ENCODE measurements at places on chromosomes 6 and 20. TPM values are rescaled to one million over a fixed set of nuclear protein-coding genes. Genes with fewer than 3 reads are reported as not detected.

Gene PKIB
- total RNA-seq = 6.0 TPM

Gene CLPSL2
- not detected for total RNA-seq

Gene WFDC10B
- total RNA-seq = not detected

DNA sequence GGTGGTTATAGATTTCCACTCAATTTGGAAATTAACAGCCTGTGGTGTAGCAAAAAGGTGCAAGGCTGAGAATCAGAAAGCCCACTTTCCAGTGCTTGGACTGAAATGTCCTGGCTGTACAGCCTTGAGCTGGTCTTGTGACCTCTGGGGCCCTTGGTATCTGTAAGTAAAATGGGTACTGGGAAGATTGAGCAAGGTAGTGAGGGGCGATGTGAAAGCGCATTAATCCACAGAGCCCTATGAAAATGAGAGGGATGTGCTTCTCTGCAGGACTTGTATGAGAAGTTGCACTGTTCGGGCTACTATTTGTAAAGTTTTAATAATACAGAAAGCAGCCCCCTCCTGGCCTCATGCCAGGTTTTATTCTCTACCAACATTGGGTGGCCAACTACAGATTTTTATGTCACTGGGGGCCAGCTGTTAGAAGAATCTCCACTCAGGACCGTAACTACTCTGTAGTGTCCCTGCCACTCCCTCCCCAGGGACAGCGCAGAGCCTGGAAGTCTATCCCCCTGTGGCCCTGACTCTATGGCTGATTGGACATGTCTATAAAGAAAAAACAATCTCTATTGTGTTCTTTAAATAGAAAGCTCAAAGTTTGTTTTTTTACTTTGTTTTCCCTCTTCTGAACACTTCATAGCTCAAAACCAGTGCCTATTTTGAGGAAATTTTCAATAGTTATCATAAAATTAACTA lies 254.7 kb upstream of the TAB2 start:
- no peak for DNase-seq

DNA sequence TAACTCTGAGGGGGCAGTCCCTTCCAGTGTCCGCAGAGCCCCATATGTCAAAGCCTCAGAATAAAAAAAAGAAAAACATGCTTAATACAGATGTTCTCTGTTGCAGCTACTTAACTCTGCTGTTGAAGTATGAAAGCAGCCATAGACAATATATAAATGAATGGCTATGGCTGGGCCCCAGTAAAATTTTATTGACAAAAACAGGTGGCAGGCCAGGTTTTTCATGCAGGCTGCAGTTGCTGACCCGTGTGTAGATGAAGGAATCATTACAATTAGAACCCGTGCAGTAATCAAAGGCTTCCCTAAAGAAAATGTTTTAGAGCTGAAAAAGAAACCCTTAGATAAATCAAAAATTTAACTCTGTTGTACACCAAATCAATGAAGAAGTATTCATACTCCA lies 13.0 kb upstream of the RIN2 start:
- DNase-seq = no peak

GRCh38 chr6:151052021-151052646 lies 186.6 kb downstream of the MTHFD1L start:
- DNase-seq = no peak

DNA sequence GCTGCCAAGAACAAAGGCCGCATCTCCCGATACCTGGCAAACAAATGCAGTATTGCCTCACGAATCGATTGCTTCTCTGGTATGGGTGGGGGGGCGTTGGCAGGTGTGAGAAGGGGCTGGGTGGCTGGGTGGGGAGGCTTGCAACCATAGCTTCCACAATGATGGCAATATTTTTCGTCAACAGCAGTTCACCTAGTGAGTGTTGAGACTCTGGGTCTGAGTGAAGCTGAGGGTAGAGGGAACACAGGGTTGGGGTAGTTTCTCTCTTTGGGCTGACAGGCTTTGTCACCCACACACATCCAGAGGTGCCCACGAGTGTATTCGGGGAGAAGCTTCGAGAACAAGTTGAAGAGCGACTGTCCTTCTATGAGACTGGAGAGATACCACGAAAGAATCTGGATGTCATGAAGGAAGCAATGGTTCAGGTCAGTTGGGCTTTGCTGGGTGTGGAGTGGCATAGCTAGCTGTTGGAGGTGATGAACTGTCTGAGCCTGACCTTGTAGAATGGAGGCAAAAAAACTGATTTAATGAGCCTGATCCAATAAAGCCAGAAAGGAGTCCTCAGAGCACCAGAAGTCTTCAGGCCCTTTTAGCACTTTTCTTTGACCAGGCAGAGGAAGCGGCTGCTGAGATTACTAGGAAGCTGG lies 4.2 kb downstream of the NOP56 start:
- DNase-seq = no peak

GRCh38 chr6:46420921-46421638 lies 70.2 kb downstream of the RCAN2 start:
- no peak for DNase-seq

- no peak for DNase-seq
Measured at GRCh38 chr6:29989211-29989610, 46.9 kb downstream of the HLA-A start.

Measured in thoracic aorta (tissue), 2 donors.